ENCODE measurements at places on chromosomes 4 and X.
A peak's percentile ranks its signal among the peaks of the same experiment; 100 is the strongest.

DNA sequence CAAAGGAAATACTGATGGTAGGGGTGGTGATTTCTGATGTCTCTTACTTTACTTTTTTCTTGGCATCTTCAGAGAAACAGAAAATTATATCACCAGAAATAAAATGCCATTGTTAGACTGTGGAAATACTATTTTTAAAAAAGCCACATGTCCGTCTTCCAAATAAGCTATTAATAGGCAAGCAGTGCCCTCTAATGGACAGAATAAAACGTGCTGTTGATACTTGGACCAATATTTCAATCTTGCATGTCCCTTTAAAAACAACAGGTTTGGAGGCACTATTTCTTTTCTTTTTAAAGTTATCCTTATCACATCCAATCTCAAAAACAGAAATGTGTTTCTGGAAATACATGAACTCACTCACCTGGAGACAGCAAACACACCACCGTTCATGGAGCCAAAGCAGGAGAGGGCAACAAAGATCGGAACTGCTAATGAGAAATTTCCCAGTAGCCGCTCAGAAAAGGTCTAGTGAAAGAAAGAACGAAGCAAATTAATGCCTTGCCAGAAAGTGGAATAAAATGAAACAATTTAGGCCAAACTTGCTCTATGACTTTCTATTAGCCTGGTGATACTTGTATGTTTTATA lies 59.2 kb downstream of the SLC7A11 start:
- peak; percentile 63 for DNase-seq

- no peak for DNase-seq
These were observed 139.7 kb downstream of the PACRGL start for GRCh38 chr4:20839957-20840356.

DNA sequence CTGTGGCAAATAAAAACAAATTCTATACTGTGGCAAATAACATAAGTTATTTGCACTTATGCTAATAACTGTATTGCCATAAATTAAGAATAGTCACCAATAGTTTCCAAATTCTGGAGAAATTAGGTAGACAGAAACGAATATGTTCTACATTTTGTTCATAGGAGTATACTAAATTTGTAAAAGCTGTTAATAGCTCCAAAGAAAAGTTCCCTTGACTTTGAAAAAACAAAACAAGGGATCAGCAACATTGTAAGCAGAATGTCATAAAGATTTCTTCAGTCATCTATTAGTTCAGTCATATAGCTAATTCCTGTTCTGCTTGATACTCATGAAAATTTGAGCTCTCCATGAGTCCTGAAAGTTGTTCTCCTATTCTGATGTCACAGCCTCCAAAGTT lies 1472.8 kb downstream of the C4orf33 start:
- DNase-seq = no peak

DNA sequence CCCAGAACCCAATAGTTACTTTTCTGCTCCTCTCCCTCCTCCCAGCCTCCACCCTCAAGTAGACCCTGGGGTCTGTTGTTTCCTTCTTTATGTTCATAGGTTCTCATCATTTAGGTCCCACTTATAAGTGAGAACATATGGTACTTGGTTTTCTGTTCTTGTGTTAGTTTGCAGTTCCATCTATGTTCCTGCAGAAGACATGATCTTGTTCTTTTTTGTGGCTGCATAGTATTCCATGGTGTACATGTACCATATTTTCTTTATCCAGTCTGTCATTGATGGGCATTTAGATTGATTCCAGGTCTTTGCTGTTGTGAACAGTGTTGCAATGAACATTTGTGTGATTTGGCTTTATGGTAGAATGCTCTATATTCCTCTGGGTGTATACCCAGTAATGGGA lies 47.8 kb upstream of the LEF1 start:
- DNase-seq = no peak

DNA sequence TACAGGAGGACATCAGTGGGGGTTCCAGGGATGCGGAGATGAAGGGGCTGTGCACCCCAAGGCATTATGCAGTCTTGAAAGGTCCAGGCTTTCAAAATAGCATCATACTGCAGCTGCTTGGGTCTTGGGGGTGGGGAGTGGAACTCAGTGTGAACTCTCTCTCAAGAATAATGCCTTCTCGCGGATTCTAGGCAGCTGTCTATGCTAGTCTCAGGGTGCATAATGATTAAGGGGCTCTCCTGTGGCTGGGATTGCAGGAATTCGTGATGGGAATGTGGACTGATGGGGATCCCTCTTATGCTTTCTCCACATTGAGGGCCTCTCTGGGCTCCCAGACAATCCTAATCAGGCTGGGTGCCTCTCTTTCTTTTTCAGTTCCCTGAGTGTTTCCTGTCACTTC lies 172.2 kb upstream of the ARHGAP24 start:
- DNase-seq = no peak

DNA sequence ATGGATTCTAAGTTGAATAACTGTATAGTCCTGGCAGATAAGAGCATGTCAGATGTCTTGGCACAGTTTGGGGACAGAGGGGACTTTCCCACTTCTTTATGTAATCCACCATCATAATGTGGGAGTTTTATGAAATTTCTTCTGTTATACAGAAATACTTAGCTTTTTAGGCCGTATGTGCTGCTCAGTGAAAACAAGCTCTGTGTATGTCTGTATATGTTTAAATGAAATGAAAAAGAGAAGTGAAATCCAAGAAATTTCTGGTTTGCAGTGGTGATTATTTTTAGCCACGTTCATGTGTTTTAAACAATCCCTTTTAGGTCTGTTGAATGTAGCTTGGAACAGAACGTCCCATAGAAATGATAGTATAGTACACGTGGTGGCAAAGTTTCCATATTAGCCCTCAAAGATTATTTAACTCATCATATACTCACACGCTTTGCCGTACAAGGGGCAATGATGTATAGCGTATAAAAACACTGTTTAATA lies 41.0 kb downstream of the GAB1 start:
- DNase-seq = peak; percentile 21

- DNase-seq = no peak
These were observed 39.1 kb upstream of the NPFFR2 start for GRCh38 chr4:71992571-71993312.

DNA sequence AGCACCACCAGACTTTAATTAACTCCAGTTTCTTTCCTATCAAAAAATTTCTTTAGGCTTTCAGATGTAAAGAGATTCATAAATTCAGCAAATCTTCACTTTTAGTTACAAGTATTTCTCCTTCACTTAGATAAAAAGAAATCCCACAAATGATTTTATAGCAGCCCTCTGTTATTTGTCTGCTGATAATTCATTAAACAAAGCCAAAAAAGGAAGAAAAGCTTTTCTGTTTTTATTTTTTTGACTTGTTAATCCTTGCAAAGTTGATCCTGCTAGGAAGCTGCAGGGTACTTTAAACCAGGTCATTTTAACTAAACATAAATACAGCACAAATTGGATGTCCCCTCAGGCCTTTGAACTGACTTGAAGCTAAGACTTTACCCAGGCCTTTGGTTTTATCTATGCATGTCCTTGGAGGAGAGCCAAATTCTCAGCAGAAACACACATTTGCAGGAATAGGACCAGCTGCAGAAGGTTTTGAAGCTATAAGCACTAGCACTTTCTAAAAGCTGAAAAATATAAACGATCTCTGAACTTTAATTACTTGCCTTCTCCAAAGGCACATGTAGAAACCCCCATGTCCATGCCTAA lies 57.5 kb downstream of the PCDH18 start:
- DNase-seq = no peak

- DNase-seq = peak; percentile 82
These were observed 36.6 kb downstream of the ANAPC10 start for GRCh38 chr4:145061318-145061920.

DNA sequence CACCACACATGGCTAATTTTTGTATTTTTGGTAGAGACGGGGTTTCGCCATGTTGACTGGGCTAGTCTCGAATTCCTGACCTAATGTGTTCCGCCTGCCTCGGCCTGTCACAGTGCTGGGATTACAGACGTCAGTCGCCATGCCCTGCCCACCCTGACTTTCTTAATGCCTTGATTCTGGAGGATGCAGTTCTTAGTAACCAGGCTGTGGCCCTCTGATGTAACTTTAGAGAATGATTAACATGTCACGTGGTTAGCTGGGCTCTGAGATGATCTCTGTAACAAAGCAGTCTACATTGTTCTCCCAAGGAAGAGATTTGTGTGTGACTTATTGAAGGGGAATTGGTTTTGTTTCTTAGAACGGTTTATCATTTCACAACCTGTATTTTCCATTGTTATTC lies 30.6 kb downstream of the ANK2 start:
- no peak for DNase-seq

DNA sequence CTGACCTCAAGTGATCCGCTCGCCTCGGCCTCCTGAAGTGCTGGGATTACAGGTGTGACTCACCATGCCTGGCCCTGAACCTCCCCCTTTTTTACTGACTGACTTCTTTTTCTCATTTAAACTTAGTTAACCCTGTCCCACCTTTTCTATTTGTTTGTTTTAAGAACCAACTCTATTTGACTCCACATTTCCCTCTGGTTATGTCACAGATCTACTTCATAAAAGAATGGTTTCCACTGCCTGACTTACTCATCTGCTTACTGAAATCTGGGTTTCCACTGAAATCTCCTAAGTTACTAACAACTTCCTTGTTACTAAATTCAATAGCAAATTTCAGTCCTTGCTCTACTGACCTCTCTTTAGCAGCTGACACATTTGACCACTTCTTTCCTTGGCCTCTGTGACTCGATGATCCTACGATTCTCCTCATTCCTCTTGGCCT lies 28.0 kb upstream of the NSUN7 start:
- DNase-seq = no peak

DNA sequence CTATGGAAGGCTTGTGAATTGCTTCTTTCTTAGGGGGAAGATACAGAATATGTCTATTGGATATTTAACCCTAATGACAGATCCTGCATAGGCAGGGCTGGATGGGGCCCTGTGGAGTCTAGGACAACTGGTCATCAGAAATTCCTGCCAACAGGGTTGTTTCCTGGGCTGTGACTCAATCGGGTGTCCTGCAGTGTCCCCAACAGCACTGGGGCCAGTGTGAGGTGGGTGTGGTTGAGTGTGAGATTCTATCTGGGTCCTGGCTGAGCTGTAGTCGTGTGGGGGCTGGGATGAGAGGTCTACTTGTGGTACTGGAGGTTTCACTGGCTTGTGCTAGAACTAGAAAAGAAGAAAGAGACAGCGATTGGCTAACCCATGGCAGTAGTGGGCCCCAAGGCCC lies 87.3 kb upstream of the WDR1 start:
- DNase-seq = no peak

GRCh38 chr4:152283801-152284470 lies 252.0 kb downstream of the FBXW7 start:
- DNase-seq = no peak

DNA sequence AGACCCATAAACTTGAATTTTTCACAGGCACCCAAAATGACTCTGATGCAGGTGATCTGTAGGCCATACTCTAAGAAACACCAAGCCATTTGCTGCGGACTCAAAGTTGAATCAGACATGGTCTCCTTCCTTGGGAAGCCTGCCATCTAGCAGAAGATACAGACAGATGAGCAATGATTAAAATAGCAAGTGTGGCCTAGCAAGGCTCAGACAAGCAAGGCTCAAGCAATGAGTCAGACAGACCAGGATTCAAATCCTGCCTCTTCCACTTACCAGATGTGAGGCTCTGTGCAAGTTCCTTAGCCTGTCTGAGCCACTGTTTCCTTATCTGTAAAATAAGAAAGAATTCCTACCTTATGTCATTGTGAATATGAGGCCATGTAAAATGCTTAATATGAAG lies 2.3 kb downstream of the CCDC149 start:
- DNase-seq = no peak

DNA sequence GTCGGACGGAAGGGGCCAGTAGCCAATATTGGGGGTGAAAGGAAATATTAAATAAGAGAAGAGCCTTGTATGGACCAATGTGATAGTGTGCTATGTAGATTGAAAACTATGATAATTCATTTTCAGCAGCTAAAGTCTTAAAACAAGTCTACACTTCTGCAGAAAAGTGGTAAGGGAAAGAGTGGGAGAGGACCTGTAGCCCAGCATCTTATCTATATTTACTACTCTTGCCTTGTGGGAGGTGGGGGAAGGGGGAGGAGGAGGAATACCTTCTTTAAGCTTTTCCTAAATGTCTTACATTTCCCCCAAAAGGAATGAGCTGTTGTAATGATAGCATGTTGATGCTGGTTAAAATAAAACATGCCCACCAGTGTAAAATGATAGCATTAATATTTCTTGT lies 220.0 kb upstream of the SPRY1 start:
- DNase-seq = no peak

DNA sequence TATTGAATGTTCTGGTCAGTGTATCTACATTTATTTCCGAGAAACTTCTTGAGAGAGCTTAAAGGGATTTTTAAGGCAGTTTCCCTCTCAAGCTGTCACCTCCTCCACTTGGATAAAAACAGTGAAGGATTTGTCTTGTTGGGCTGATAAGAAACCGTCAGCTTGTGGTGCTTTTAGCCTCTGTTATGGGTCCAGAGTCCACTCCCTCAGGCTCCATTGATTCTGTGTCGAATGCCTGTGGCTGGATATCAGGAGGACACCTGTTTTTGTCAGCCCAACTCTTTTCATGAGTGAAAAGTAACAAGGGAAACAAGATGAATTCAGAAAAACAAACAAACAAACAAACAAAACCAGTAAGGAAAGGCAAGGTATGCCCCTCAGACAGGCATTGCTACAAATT lies 12.4 kb downstream of the CLCN4 start:
- no peak for DNase-seq

DNA sequence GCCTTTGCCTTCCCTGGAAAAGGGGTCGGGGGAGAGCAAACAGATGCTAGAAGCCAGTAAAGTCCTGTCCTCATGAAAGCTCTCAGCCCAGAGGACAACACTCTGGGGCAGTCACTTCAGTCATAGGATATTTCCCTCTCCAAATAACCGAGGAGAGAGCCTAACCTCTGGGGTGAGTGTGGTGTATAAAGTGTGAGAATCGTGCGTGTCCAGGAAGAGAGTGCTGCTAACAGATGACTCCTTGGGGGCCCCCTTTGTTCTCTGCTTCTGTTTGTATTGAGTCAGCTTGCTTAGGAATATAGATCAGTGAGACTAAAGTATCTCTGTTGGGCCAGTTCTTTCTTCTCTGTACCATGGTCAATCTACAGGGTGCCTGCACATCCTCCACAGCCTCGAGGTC lies 247.2 kb downstream of the PALLD start:
- no peak for DNase-seq

GRCh38 chrX:10109695-10110094 lies 47.1 kb upstream of the CLCN4 start:
- no peak for DNase-seq

- DNase-seq = no peak
These were observed 735.8 kb downstream of the RPA4 start for GRCh38 chrX:97619499-97619898.

GRCh38 chr4:173837517-173837916 lies 307.5 kb upstream of the HAND2 start:
- DNase-seq = no peak

- no peak for DNase-seq
These were observed 36.3 kb downstream of the ING2 start for GRCh38 chr4:183541010-183541751.

GRCh38 chrX:155819966-155820491 lies 61.1 kb upstream of the VAMP7 start:
- peak; percentile 66 for DNase-seq

GRCh38 chrX:40470830-40471429 lies 109.8 kb upstream of the ATP6AP2 start:
- no peak for DNase-seq
